ENCODE measurements at places on chromosomes 5 and 9. TPM values are rescaled to one million over a fixed set of nuclear protein-coding genes. Genes with fewer than 3 reads are reported as not detected.

DNA sequence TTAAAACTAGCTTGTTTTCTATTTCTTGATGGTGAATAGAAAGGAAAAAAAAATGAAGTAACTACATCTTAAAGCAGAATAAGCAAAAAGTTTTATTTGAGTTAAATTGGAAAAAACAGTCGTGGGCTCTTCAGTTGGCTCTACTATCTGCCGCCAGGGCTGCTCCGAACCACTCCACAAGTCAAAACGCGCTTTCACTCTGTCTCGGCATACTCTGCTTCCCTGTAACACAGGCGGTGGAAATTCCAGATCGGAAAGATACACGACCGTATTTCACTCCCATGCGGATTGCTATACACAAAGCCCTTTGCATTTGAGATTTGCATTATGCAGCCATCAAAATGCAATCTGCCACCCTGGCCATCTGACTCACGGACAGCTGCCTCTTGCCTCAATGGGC, 505.6 kb downstream of the IRX1 start:
- DNase-seq = no peak

DNA sequence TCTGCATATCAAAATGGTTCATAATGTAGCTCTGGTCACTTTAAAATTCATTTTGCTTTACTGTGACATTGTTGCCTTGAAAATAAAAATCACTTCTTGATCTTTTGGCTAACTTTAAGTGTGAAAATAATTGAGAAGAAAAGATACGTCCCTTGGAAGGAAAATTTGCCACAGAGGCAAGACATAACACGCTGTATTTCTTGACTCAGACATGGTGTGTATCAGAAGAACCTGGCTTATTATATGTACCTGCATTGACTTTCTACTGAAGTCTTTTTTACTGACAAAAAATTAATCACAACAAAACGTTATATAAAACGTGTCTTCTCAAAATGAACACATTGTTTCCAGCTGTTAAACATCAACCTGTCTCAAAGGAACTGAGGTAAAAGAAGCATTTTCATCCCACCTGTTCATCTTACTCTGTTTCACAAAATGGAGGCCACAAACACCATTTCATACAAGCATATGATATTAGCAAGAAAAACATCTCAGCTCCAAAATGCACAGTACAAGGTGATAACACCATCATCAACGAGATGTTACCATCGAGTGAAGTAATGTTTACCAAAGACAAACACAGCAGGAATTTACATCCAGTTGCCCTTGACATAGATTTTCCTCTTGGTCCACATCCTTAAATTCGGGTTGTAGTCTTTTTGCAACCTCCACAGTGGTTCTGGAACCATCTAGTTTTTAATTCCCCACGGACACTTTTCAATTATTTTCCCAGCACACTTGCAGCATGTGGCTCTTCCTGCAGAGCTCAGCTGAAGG, 179.9 kb downstream of the GLIS3 start:
- DNase-seq = no peak

DNA sequence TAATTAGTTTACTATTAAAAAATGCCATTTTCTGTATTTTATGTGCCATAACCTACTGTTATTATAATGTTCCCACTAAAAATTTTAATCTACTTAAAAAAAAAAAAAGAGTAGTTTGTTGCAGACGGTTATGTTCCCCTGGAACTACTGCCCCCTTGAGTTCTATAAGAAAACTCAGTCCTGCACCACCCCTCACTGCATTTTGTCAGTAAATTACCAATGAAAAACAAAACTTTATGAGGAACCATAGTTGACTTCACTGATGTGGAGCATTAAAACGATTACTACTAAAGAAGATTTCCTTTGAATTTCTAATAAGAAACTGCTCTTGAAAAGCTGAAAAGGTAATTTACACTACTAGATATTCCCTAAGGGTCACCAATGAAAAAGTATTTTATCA, 288.7 kb downstream of the FBXL17 start:
- DNase-seq = no peak

GRCh38 chr9:108224716-108225115, 631.1 kb downstream of the ACTL7B start:
- DNase-seq = no peak

DNA sequence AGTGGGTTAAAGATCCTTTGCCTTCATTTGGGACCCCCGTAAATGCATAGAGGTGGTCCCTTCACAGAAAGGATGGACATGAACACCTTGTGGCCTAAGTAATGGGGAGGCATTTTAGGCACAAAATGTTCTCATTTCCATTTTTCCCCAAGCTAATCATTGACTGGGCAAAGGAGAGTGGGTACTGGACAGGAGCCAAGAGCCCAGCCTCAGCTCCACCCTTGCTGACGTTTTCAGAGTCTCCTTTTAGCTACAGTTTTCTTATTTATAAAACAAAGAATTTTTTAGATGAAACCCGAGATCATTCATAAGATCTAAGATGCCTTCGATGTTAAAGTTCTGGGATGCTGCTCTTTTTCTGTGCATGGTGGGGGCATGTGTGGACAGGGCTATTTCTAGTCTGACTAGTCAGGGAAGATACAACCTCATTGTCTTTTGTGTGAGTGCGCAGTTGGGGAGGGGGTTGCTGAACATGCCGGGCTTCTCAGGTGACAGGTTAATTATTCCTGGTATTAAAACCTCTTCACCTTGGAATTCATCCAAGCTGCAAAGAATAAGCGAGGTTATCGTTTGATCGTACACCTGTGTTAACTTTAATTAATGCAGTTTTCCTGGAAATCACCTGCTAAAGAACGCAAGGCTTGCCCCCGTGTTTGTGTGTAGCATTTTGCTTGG, 48.4 kb downstream of the ADAMTS16 start:
- DNase-seq = no peak

DNA sequence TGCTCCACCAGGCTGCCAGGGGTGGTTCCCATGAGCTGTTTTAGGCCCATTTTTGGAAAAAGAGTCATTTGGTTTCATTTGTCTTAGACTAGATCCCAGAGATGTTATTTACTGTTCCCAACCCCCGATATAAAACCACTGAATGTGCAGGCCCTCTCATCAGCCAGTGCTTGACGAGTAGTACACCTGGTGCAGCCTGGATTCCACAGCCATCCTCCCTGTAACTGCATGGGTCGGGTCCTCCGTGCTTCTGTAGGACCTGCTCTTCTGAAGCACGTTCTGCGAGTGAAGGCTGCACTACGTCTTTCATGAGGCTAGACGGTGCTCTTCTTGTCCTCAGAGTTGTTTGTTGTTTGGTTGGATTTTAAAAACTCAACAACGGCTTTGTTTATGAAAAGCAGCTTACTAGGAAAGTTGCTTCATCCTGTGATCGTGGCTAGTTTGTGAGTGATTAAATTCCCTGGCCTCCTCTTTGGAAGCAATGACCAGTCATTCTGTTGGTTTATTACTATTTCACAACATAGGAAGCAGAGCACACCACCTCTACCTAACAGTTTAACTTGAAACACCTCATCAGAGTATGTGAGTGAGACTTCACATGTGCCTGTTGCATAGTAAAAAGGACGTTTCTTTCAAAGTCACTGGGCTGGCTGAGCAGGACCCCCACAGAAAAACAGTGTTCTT, 135.2 kb downstream of the AOPEP start:
- DNase-seq = no peak

- DNase-seq = no peak
These were observed 97.3 kb upstream of the EQTN start for GRCh38 chr9:27394154-27394825.

- no peak for DNase-seq
These were observed 140.6 kb downstream of the ERCC6L2 start for GRCh38 chr9:96015876-96016686.

DNA sequence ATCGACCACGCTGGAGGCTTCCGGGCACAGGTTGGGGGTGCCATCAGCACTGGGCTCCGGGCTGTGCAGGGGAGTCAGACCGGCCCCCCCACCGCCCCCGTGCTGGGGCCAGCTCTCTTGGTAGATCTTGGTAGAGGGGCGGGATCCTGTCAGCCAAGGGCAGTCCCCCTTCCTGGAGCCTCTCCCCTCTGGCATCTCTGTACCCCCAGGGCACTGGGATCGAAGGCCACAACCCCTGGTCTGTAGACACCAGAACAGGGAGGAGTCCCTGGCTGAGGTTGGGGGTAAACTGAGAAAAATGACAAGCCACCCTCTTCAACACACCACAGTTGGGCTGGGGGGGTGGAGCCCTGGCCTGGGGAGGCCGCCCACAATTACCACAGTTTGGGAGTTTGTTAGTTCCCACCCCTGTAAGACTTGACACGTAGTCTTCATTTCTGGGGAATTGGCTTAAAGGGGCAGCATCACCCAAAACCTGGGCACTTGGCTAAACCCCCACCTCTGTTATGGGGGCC, 882 bp downstream of the CERCAM start:
- DNase-seq = no peak

DNA sequence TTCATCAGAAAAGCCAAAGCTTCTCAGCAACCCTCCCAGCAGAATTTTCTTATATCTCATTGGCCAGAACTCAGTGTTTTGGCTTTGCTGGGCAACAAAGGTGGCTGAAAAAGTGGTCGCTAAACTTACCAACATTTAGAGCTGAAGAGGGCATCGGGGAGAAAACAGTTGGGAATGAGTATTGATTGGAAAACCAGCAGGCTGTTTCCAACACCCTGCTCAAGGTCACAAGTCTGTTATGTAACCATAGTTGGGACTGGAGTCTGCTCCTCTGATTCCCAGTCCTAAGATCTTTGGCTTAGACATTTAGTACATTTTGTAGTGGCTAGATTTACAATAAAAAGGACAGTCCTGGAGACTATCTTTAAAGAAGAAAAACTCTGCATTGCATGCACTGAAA, 17.1 kb downstream of the IL12B start:
- DNase-seq = no peak

DNA sequence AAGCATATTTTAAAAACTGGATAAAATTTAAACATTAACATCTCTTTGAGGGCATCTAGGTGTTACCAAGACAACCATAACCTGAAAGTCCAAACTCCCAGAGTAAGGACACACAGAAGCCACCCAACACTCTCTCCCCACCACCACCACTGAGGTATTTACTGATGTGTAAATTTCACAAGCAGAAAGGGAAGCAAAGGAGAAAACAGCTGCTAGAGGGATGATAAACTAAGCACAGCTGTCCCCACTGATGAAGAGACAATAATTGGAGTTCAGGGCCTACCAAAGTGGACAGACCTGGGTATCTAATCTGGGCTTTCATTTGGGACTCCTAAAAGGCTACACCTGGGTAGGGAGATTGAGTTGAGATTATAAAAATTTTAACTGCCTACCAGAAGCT, 63.6 kb downstream of the FRMD3 start:
- no peak for DNase-seq

DNA sequence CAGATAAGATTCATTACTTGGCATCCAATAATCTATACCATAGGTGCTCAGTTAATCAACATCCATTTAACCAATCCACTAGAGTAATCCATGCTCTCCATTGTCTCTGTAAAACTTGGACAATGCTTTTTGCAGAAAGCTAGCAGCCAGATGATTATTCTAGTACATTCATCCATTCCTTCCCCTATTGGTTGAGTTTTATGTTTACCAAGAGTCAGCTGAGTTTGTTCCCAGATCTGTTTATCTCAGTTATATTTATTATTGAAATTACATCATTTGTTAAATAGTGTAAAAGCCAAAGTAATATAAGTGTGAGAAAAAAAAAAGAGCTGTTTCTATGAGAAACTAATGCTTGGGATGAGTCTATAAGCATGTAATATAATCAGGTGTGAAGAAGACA, 63.3 kb upstream of the TMC1 start:
- DNase-seq = no peak

DNA sequence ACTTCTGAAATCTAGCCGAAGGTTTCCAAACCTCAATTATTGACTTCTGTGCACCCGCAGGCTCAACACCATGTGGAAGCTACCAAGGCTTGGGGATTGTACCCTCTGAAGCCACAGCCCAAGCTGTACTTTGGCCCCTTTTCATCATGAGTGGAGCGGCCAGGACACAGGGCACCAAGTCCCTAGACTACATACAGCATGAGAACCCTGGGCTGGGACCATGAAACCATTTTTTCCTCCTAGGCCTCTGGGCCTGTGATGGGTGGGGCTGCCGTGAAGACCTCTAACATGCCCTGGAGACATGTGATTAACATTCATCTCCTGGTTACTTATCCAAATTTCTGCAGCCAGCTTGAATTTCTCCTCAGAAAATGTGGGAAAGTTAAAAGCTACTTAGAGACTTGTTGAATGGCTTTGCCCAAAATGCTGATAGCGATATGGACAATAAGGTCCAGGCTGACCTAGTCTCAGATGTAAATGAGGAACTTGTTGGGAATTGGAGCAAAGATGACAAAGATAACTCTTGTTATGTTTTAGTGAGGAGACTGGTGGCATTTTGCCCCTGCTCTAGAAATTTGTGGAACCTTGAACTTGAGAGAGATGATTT, 34.1 kb upstream of the CPLANE1 start:
- no peak for DNase-seq

DNA sequence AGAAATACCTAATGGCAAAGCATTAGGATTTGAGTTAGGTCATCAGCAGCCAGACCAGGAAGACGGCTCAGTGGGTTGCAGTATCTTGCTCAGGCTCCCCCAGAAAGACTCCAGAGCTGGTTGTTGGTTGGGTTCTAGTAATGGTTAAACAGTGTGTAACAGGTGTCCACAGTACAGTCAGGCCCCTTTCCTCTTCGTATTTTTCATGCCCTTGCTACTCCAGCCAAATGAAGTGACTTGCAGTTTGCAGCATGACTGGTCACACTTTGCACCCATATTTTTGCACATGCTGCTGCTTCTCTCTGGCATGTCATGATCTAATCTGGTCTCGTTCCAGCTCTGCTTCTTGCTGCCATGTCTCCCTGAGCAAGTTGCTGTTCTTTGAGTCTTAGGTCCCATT, 60.6 kb upstream of the TRPC7 start:
- DNase-seq = no peak

GRCh38 chr9:30977965-30978364, 1406.5 kb upstream of the ACO1 start:
- no peak for DNase-seq

DNA sequence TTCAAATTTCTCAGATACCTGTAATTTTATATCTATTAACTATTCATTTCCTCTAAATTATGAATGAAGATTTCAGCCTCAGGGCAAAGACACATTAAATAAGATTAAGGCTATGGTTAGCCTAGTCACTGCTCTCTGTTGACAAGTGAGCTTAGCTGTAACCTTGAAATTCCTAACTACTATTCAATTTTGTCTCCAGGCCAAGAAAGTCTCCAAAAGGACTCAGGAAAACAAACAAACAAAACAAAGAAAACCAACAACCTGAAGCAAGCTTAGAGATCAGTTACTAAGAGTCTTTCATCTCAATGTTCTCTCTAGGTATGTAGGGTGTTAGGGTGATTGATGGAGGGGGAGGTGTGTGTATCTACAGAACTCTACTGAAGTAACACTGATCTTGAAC, 9.6 kb upstream of the CTNNAL1 start:
- no peak for DNase-seq

- no peak for DNase-seq
These were observed 529 bp downstream of the UBAC1 start for GRCh38 chr9:135960411-135961276.

- no peak for DNase-seq
These were observed 286.1 kb downstream of the ARHGAP26 start for GRCh38 chr5:143056339-143056704.

PRRC1 gene
- total RNA-seq = 65.4 TPM

GALNT12 gene
- 156 TPM for total RNA-seq

TMEM252 gene
- 0.89 TPM for total RNA-seq

SVEP1 gene
- 16.9 TPM for total RNA-seq

DMRT3 gene
- total RNA-seq = not detected

Data from left colon (tissue), 2 donors.